ENCODE measurements at places on chromosomes 7 and 10.
A peak's percentile ranks its signal among the peaks of the same experiment; 100 is the strongest.

- DNase-seq: peak; percentile 12
These were observed 189.4 kb downstream of the HDAC9 start for GRCh38 chr7:18684916-18685315.

DNA sequence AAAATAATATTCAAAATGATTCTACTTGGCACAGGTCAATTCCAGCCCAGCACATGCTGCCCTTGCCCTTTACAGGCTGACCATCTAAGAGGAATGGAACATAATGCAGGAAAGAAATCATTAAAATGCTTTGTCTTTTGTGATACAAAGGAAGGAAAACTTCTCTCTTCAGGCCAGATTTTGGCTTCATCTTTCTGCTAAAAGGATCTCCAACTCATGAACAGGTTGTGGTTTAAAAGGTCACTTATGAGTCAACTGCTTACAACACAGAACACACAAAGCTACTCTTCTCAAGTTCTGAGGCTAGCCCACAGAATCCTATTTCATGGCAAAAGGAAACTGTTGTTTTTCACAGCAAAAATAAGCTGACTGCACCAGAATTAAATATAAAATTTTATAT is 197.1 kb downstream of the DOCK4 start:
- no peak for DNase-seq

GRCh38 chr7:149773446-149774236 is at the start of gene ZNF467:
Gene ZNF467, minus strand, starts transcription at chr7:149773588. Its CDS starts 2,556 bp downstream, at chr7:149771032.
- no peak for DNase-seq

DNA sequence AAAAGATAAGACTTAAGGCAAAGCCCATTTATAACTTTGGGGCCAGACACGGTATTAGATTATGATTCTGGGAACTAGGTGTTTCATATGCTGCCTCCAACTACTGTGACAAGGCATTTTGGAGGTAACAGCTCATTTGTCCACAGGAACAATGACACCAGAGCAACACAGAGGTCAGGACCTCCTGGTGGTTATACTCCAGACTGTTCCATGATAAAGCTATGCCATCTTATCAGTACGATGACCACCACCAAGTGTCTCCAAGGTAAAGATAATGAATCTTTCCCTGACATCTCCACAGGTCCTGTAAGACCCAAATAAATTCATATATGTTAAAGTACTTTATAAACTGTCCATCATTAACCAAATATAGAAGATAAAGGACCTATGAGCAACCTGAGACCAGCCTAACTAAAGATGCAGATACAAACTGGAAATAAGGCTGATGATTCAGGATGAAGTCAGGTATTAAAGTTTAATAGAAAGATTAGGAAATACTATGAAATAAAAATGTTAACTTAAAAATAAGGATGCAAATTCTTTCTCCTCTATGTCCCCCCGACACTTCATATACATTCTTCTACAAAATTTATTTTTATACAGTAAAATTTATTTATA is 26.2 kb downstream of the CUL2 start:
- no peak for DNase-seq

DNA sequence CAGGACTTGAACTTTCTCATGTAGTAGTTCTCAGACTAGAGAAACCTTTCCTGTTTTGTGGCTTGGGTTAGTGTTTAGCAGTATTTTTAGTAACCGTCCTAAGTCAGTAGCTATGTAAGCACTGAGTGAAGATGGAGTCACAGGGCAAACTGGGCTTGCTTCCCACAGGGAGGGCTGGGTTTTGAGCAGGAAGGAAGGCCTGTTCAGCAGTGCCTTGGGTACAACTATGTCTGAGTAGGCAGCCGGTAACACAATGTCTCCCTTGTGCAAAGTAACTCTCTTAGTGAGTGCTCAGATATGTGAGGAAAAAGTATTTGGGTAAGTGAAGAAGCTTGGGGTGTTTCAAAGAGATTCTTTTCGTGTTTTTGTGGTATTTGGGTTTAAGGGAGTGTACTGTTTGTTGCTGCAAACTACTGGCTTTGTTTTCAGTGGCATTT is 96.4 kb downstream of the CCSER2 start:
- DNase-seq: no peak

DNA sequence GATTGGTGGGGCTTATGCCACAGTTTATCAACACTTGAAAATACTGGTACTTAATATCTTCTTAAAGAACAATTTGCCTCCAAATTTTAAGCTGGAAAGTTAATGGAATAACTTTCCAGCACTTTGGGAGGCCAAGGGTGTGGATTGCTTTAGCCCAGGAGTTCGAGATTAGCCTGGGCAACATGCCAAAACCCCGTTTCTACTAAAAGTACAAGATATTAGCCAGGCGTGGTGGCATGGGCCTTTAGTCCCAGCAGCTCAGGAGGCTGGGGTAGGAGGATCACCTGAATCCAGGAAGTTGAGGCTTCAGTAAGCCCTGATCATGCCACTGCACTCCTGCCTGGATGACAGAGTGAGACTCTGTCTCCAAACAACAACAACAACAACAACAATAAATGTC is 56.0 kb downstream of the PRF1 start:
- DNase-seq: no peak

GRCh38 chr7:122864016-122864415 is 22.2 kb downstream of the CADPS2 start:
- no peak for DNase-seq

DNA sequence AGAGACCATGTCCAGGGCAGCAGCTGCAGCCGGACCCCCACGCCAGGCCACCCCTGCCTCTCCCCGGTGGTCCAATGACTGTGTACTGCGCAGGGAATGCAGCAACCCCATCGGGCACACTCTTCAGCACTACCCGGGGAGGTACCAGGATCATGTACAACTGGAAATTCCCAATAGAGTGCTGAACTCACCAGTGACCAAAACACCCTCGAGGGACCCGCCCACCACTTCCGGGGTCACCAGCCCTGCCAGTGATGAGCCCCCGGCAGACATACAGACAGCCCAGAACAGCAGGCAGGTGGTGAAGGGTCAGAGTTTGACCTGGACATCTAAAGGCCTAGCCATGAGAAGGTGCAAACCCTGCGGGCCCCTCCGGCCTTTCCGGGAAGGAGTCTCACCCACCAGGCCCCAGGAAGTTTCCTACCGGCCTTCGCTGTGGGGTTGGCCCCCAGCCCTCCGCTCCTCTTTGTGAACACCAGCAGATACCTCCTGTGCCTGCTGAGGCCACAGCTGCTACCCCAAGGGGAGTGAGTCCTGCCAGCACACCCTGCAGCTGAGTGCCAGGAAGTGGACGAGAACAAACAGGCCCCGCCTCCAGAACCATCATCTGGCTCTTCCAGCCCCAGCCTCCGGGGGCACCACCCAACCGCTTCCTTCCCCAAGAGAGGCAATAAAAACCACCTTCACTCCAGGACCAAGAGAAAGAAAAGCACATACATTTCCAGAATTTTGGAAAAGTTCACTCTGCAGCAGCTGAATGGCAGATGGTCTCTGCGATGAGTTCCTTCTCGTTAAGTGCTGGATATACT is 5.0 kb upstream of the ANKRD61 start:
- no peak for DNase-seq

DNA sequence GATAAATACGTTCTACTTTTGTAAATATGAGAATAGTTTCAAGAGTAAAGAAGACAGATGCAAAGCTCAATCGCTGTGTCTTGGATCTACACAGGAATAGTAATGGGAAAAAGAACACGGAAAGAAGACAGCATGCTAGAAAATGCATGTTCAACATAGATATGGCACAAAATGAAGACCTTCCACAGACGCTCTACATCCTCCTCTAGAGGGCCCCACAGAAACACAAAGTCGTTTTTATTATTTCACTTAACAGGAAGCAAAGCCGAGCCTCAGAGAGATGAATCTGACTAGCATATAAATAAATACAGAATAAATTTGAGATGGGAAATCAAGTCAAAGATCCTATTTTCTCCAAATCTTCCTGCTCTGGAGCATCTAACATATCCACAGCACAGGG is 292.6 kb downstream of the PARD3 start:
- DNase-seq: no peak

DNA sequence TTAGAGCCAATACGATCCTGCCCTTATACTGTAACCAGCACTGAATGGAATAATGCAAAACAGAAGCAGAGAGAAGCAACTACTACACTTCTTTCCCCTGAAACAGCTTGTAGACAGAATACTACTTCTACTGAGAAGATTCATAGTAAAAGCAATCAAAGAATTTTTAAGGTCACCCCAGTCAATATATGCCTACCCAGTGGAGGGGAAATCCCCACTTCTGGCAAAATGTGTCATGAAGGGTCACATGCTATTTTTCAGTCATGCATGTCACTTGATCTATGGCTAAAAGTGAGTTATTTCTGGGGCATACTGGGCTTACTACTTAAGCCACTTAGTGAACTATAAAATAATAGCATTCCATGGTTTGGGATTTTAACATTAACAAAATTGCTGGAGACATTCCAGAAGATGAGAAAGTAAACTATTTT is 25.6 kb downstream of the IRF5 start:
- DNase-seq: no peak

DNA sequence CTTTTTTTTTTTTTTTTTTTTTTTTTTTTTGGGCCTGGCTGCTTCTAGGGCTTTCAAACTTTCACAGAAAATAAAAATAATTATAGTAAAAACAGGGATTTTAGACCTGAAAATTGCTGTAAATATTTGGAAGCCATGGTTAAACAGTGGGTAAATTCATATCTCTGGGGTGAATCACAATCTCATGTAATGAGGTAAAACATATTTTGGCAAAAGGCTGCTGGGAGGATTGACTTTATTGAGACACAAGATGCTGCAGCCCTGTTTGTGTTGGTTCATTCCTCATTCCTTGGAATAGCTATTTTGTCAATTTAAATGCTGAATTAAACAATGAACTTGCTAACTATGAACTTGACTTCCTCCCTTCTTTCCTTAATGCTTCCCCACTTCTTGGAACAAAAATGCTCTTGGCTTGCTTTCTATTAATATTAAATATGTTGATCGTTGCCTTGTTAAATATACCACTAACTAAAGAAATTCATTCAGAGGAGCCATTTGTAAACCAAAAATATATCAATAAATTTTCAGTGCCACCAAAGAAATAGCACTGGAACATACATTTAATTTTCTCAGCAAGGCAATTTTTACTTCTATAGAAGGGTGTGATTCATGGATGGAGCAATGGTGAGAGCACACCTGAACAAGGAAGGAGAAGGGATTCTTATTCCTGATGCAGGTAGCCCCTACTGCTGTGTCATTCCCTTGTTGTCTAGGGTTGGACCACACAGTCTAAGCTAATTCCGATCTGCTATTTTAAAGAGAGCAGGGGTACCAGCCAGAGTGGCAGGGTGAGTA is 24.6 kb downstream of the AGK start:
- DNase-seq: no peak

- DNase-seq: no peak
These were observed 7.1 kb upstream of the UNCX start for GRCh38 chr7:1225441-1226185.

DNA sequence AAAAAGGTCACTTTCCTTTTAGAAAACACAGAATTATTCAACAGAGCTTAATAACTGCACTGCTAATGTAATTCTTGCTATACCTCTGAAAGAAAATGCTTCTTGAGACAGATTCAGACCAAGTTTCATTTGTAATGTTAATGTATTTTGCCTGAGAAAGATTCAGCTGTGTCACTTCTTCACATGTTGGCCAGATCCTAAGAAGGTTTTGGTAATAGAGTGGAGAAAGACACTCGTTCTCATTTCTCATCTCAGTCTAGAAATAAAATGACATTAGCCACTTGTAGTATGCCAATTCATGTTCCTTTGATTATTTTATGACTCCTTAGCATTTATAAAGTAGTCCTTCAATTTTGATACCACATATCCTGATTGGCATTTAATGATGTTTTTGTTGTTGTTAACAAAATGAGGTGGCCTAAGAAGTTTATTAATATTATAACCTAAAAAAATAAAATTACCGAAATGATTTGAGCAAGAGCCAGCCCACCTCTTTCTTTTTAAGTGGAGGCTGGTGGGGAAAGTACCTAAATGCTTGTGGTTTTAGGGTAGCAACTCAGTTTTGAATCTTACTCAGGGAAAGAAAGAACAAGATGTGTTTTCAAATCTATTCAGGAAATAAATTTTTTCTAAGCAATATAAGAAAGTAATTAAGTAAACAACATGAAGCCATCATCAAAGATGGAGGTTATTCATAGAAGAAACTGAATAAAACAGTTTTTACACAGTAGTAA is 16.4 kb upstream of the ELAPOR2 start:
- no peak for DNase-seq

- no peak for DNase-seq
These were observed 4.6 kb downstream of the CHST3 start for GRCh38 chr10:71968553-71969474.

- no peak for DNase-seq
These were observed 7.5 kb downstream of the KCP start for GRCh38 chr7:128902761-128903585.

GRCh38 chr10:12348294-12348869 is 965 bp upstream of the CAMK1D start:
- DNase-seq: no peak

- no peak for DNase-seq
These were observed 56.2 kb downstream of the OAT start for GRCh38 chr10:124362568-124362967.

DNA sequence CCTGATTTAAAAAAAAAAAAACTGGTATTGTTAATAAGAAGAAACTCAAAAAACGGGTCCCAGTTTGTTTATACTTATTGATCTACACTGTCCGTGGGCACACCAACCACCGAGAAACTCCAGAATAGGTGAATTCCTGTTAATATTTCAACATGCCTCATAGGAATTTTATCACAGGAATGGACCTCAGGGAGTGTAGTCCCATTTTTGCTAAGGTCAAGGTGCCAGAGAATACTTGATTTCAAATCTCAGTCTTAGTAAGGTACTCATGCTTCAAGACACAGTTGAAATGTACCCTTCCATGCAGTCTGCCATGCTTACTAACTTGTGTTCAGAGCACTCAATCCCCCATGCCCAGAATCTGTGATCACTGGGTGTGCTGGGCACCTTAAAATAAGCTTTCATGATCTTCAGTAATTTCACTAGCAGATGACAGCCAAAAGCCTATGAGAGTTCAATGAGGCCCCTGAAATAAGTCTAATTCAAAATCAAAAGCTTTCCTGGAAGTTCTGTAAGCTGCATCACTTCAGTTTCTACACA is 385.7 kb downstream of the TNS3 start:
- DNase-seq: no peak

DNA sequence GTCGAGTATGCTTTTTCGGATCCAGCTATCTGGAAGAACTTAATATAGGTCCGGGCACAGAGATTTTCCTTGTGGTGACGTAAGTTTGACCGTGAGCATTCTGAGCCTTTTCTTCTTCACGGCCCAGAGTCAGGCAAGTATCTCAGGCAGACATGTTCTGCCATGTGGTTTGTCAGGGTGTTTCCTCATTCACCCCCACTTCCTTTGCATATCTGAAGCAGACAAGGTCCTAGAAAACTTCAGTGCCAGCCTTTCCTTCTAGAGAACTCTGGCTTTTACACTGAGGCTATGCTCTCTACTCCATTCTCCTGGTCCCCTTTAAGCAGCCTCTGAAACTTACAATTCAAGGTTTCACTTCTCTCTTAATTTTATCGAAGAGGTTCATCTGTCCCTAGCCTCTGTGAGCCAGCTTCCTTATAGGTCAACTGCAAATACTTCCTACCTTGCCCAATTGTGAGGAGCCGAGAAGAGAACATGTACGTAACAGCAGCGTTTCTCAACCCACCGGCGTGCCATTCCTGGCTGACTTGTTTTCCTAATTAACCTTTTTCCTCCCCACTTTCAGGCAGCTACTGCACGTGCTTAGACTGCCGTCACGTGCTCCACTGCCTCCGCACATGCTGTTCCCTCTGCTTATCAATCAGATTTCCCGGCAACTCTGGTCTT is 47.3 kb downstream of the CDCA7L start:
- DNase-seq: no peak

Data from NCI-H187 treated with DMSO at 0.1 percent for 48 hours (cell line).